T-cell (primary cell): ENCODE measurements at places on chromosomes 6 and 20.
A peak's percentile ranks its signal among the peaks of the same experiment; 100 is the strongest.

GRCh38 chr6:144378437-144378836, 93.3 kb downstream of the UTRN start:
- DNase-seq, result no peak
- no peaks in the 10 kb centered on the region for H3K36me3 ChIP-seq
- no peak overlapping the region for H3K27ac ChIP-seq

GRCh38 chr6:13485923-13486562, 1.4 kb downstream of the GFOD1 start:
- no peak overlapping the region for H3K27ac ChIP-seq
- H3K4me3 ChIP-seq, result peak overlapping the region; percentile 81
- H3K36me3 ChIP-seq, result no peaks in the 10 kb centered on the region
- DNase-seq, result peak; percentile 31
- H3K4me1 ChIP-seq, result peaks cover 37% of the 10 kb centered on the region
- peaks cover 19% of the 10 kb centered on the region for H3K27me3 ChIP-seq

DNA sequence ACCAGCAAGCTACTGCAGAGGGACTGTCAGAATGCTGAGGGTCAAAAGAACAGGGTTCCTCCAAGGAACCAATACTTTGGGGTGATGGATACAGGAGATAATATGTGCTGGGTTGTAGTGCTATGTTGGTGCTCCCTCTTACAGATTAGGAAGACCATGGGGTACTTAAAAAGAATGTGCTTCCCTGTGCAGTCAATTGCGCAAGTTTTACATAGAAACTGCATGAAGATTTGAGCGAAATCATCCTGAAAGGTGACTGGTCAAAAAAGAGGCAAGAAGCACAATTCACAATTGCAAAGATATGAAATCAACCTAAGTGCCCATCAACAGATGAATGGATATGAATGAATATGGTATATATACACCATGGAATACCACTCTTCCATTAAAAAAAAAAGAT, 33.9 kb downstream of the GABRR1 start:
- H3K27me3 ChIP-seq, result peaks cover 9% of the 10 kb centered on the region
- no peaks in the 10 kb centered on the region for H3K36me3 ChIP-seq
- H3K4me1 ChIP-seq, result no peaks in the 10 kb centered on the region
- no peak overlapping the region for H3K27ac ChIP-seq
- no peak overlapping the region for H3K4me3 ChIP-seq

GRCh38 chr6:119138906-119139541, 60.6 kb upstream of the FAM184A start:
- no peaks in the 10 kb centered on the region for H3K4me1 ChIP-seq
- no peaks in the 10 kb centered on the region for H3K36me3 ChIP-seq
- no peak overlapping the region for H3K4me3 ChIP-seq
- no peaks in the 10 kb centered on the region for H3K27me3 ChIP-seq

- H3K36me3 ChIP-seq, result no peaks in the 10 kb centered on the region
- no peak overlapping the region for H3K4me3 ChIP-seq
- H3K27ac ChIP-seq, result no peak overlapping the region
- no peak for DNase-seq
- H3K4me1 ChIP-seq, result no peaks in the 10 kb centered on the region
- H3K27me3 ChIP-seq, result no peaks in the 10 kb centered on the region
These were observed 154.4 kb upstream of the STMND1 start for GRCh38 chr6:16947375-16948015.
